ENCODE measurements at places on chromosomes 4 and X.

GRCh38 chrX:115348446-115349225 is 59.1 kb downstream of the LUZP4 start:
- DNase-seq: no peak

DNA sequence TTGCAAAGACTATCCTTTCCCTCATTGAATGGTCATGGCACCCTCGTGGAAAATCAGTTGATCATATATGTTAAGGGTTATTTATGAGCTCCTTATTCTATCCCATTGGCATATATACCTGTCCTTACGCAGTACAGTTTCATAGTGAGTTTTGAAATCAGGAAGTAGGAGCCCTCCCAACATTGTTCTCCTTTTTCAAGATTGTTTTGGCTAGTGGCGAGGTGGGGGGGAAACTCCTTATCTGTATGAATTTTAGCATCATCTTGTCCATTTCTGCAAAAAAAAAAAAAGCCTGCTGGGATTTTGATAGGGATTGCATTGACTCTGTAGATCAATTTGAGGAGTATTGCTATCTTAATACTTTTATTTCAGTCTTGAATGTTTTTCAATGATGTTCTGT is 2.5 kb upstream of the USP9X start:
- DNase-seq: no peak

GRCh38 chr4:142265536-142265935 is 580.6 kb downstream of the INPP4B start:
- no peak for DNase-seq

DNA sequence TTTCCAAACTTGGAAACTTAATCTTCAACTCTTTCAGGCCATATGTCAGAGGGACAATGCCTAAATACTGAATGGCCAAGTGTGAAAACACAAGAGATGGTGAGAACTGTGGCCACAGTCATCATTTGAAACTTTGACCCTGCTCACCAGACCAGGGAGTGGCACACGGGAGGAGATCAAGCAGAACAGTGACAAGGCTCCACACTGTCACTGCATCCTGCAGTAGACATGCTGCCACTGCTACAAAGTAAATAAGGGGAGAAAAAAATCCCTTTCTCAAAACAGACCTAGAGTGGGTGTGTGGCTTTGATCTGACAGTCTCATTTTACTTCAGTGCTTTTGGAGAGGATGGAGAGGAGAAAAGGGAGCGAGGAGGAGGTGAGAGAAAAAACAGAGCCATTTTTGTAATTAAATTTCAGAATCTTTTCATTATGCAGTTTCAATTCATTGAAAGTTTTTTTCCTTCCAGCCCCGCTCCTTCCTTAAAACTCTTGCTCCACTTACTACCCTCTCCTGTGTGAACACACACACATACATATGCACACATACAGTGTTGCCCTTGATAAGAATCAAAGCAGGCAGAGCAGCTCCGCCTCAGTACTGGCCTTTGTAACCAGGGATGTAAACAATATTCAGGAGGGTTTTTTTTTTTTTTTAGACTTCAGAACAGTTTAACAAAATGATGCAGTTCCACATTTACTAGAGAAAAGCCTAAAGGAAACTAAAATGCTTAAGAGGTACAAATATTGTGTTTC is 34.4 kb downstream of the NEXMIF start:
- DNase-seq: no peak

DNA sequence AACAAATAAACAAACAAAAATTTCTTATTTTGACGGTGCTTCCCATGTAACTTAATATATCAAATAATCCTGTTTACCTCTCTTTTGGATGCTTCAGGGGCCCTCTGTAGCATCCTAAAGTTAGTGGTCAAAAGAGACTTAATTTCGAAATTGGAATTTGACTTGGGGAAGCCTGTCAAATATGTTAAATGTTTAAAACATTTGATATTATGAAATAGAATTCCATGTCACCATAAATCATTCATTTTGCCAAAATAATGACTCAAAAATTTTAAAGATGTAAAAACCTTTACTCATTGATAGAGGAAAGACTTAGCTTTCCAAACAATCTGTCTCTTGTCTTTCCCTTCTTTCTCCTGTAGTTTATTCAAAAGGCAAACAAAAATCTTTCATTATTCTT is 20.6 kb upstream of the TEX13A start:
- DNase-seq: no peak

GRCh38 chrX:62931625-62932024 is 419.5 kb downstream of the SPIN4 start:
- DNase-seq: no peak

- DNase-seq: no peak
These were observed 51.2 kb upstream of the TADA2B start for GRCh38 chr4:6991771-6992557.

DNA sequence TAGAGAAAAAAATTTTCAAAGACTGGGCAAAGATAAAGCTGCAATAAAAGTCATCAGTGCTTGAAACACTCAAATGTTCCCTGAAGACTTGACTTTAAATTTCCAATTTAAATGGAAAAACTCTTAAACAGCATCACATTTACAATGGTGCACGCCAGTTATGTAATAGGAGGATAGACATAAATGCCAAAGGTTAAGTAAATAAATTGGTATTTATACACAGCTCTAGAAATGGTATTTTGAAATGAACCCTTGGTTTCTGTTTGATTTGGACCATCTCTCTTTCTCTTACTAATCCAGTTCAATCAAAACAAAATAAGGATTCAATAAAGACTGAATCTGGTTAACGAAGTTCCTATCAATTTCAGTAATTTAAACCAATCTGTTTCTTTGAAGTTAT is 272.6 kb downstream of the GPM6A start:
- DNase-seq: no peak

DNA sequence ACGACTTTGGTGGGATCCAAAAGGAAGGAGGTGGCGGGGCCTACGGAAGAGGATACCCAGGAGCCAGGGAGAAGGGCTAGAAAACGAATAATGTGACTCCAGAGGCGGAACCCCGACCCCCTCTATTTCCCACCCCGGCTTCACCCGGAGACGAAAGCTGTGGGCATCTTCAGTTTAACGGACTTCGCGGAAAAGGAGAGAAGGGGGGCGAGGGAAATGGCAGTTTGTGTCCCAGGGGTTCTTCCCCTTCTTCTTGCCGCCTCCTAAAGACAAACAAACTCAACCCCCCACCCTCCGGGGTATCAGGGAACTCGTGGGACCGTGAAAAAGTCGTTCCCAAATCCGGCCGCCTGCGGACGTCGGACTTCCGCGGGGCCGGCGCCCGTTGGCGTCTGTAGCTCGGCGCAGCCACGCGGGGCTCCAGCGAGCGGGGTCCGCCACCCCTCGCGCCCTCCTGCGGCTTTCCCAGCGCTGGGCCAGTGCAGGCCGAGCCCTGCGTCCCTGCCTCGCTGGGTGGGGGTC is 3.6 kb upstream of the LEF1 start:
- peak; percentile 19 for DNase-seq

GRCh38 chrX:105981772-105982485 is 56.6 kb downstream of the SERPINA7 start:
- no peak for DNase-seq

GRCh38 chr4:144283526-144283925 is 143.0 kb upstream of the GYPA start:
- no peak for DNase-seq

DNA sequence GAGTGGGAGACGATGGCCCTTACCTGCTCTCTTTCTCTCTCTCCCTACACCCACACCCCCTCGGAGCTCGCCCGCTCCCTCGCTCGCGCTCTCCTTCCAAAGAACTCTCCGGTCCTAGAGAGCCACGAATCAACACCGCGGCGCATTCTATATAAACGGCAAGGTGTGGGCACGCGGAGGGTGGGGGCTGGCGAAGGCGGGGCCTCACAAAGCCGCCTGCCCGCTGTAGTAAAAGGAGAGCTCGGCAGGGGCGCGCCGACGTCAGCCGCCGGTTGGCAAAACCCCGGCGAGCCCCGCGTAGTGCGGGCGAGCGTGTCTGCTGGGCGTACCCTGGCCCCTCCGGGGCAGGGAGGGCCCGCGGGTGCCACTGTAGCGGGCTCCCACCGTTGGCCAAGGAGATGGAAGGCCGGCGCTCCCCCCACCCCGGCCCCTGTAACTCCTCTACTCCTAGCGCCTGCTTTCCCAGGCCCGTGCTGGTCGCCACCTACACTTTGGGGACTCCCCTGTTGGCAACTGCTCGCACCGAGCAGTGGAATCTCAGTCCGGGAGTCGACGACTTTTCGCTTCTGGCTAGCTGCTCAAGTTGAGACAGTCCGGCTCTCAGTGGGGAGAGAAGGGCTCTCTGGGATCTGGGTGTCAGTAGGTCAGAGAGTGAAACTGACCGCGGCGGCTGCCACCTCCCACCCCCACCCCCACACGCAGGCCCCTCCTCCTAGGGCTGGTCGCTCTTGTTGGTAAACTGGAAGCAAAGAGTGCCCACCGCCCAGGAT is 325.5 kb upstream of the F9 start:
- DNase-seq: no peak

- no peak for DNase-seq
These were observed 5.8 kb downstream of the RPS4X start for GRCh38 chrX:72271091-72271788.

- DNase-seq: no peak
These were observed 17.8 kb downstream of the TMPRSS11E start for GRCh38 chr4:68465058-68465457.

GRCh38 chr4:152771741-152772533 is 7.6 kb downstream of the TIGD4 start:
- DNase-seq: no peak

DNA sequence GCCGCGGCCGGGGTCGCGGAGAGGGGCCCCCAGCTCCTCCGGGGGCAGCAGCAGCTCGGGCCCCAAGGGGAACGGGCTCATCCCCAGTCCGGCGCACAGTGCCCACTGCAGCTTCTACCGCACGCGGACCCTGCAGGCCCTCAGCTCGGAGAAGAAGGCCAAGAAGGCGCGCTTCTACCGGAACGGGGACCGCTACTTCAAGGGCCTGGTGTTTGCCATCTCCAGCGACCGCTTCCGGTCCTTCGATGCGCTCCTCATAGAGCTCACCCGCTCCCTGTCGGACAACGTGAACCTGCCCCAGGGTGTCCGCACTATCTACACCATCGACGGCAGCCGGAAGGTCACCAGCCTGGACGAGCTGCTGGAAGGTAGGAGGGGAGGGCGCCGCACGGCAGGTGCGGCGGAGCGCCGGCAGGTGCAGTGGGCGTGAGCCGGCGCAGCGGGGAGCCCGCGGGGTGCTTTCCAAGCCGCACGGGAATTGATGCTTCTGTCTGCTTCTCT is 886 bp downstream of the DCLK2 start:
- no peak for DNase-seq

GRCh38 chr4:3387943-3388361 is 53.8 kb upstream of the HGFAC start:
- no peak for DNase-seq

- no peak for DNase-seq
These were observed 395.0 kb upstream of the FAT1 start for GRCh38 chr4:187118602-187119120.

- DNase-seq: no peak
These were observed 26.3 kb upstream of the RASGEF1B start for GRCh38 chr4:81498046-81498445.

GRCh38 chrX:80765220-80765625 is 44.5 kb downstream of the BRWD3 start:
- DNase-seq: no peak

DNA sequence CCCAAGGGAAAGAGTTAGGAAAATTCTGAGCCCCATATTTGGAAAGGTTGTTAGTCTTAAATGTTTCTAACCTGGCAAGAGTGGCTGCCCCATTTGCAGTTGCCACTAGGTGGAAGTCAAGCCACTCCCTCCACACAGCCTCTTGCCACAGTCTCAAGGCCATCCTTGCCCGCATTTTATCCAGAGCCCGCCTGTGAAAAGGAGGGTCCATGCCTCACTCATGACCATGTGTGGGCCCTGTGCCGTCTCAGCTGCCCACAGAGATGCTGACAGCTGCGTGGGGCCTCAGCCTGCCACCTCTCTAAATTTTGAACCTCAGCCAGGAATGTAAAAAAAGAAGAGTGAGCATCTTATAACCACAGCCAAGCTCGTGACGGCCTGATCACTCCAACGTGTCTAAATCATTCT is 201.5 kb upstream of the FAM241A start:
- DNase-seq: no peak

- no peak for DNase-seq
These were observed 57.5 kb upstream of the ZCCHC13 start for GRCh38 chrX:74246524-74246923.

DNA sequence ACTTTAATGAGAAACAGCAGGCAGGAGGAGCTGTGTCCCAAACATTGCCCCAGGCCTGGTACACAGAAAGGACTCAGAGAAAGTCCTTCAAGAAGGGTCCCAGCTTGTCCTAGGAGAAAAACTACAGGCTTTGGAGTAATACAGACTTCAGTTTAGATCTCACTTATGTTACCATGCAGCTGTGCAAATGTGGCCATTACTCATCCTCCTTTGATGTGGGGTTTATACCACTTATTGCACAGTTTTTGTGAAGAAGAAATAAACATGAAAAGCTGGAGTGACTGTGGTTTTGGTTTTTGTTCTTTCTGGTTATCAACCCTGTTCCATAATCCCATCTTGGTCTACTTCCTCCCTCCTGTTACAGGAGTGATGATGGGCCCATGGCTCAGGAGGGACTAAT is 8.1 kb upstream of the CYTL1 start:
- no peak for DNase-seq

- no peak for DNase-seq
These were observed 96.4 kb downstream of the EMCN start for GRCh38 chr4:100421361-100421978.

DNA sequence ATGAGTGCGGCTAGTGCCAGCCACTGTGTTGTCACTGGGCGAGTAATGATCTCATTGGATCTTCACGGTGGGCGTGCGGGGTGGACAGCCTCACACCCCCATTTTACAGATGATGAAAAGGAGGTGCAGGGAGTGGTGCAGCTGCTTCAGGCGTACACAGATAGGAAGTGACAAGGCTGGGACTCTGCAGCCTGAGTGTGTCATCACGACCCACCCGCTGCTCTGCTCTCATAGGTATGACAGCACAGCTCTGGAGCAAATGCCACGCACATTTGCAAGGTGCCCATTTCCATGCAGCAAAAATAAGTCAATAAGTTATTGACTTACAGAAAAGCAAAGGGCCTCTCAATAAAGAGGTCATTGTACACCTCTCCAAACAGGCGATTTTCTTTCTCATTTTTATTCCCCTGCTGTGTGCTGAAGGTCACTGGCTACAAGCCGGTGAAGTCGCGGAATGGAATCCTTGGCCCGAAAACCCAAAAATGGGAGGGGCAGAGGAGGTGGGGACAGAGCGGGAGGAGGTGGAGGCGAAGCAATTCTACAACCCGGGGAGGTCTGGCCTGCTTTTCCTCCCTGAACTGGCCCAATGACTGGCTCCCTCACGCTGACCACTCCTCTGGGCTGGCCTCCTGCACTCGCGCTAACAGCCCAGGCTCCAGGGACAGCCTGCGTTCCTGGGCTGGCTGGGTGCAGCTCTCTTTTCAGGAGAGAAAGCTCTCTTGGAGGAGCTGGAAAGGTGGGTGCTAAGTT is at the start of gene SOD3:
Gene SOD3, plus strand, starts transcription at position 658 of the 750 bp plus-strand sequence. CDS start 3,949 bp downstream, outside the sequence.
- DNase-seq: no peak

DNA sequence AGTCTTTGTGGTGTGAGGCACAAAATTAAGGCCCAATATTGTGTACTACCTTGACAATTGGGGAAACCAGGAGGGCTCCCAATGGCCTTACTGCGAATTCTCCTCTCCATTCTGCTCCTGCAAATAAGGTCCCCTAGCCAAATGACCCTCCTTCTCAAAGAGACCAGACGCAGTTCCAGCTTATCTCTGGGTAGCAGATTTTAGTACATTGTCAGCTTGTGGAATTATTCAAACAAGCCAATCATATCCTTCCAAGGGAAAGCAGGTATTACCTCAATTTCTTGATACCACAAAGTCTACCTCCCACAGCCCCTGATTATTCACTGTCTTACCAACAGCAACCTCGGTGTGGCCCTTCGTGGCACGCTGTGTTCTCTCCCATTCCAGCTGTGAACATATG is 7.8 kb upstream of the ZBTB33 start:
- DNase-seq: no peak

- no peak for DNase-seq
These were observed 9.9 kb upstream of the PI4K2B start for GRCh38 chr4:25223802-25224375.
